ENCODE measurements at places on chromosomes 4 and X.

DNA sequence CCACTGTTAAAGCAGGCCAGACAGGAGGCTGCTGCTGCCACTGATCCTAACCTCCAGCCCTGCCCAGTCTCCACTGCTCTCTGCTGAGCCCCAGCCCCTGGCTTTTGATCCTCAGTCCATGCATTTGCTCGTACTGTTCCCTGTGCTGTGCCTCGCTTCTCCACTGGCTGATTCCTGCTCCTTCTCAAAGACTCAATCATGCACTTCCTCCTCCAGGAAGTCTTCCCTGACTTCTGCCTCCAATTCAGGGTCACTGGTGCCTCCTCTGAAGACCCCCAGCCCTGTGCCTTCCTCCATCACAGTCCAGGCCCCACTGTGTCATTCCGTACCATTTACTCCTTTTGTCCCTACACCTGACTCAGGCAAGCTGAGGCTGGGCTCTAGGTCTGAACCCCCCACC is 230.6 kb upstream of the PSAPL1 start:
- DNase-seq = no peak

DNA sequence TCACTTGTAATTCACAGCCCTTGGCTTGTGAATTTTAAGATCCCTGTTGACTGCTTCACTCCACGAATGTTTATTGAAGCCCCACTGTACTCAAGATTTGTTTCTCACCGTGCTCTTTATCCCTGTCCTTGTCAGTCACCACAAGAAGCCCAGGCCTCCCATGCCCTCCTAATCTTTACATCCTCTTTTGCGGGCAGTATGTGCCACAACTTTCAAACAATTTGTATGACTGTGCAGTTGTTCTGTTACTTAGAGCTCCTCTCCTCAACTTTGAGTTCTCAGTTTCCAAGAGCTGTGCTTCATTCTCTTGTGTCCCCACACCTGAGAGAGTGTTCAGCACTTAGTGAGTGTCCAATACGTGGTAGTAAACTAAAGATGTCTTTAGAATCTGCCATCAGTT is 467.7 kb downstream of the NKX6-1 start:
- no peak for DNase-seq

DNA sequence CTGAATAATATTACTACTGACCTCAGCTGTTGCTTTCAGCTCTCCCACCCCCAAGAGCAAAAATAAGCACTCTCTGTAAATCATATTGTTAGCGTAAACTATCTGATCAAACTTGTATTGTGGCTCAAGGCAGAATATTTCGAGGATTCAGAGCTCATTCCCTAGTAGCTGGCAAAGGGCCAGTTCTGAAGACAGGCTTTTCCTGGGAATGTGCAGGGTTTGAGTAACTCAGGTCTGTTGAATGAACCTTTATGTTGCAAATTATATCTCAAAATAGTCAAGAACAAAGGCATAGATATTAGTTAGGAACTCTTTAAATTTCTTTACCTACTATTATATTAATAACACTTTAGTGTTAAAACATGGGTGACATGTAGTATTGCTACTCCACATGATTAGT is 454.9 kb downstream of the CCSER1 start:
- no peak for DNase-seq

DNA sequence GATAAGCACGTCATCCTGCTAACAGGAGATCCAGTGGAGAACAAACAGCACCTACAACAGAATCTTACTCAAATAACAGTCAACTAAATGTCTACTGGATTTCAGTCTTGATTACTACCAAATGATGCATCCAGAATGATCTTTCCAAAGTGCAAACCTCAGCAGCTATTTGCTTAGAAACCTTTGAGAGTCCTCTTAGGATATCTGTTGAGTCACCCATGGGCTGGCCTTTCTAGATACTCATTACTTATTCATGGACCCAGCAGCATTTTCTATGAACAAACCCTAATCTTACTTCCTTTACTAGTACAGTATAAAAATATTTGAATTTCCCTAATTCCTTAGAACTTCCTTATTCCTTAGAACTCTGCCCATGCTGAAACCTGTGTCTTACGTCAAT is 118.5 kb upstream of the PABPC4L start:
- DNase-seq = no peak

DNA sequence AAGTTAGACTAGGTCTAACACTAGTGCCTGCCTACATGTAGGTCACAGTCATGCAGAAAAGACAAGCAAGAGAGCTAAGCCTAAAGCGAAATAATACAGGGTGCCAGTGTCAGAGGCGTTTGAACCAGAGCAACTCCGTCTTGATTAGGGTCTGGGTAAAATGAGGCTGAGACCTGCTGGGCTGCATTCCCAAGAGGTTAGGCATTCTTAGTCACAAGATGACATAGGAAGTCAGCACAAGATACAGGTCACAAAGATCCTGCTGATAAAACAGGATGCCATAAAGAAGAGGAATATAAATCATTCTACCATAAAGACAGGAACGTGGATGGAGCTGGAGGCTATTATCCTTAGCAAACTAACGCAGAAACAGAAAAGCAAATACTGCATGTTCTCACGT is 120.9 kb downstream of the BEND2 start:
- no peak for DNase-seq

GRCh38 chr4:828641-829271 is 2.8 kb upstream of the CPLX1 start:
- DNase-seq = peak; percentile 30

DNA sequence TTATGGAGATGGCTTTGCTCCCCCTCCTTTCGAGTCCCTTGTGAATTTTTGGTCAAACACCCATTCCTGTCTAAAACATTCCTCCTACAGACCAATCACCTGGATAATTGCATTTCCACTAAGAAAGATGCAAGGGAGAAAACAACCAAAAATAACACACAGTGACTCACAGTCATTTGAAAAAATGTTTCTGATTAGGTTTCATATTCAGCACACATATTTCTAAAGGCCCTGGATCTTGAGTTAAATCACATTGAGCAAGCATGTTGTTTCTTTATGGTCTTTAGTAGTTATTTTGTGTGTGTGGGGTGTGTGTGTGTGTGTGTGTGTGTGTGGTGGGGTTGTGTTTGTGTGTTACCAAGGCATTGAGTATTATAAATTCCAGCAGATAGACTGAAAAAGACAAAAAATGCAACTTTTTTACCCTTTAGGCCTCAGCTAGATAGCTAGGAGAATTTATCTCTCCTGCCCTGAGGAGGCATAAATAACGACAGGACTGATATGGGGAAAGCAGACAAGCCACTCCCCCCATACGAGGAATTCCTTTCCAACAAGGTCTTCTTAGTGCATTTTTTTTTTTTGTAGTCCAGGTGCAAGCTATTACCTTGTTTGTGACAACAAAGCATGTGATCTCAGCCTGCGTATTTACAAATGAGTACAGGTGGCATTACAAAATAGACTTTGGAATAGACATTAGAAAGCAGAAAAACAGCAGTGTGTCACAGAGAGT is 265.4 kb upstream of the ADGRL3 start:
- DNase-seq = no peak

GRCh38 chrX:7318241-7318640 is 170.3 kb upstream of the PUDP start:
- no peak for DNase-seq

DNA sequence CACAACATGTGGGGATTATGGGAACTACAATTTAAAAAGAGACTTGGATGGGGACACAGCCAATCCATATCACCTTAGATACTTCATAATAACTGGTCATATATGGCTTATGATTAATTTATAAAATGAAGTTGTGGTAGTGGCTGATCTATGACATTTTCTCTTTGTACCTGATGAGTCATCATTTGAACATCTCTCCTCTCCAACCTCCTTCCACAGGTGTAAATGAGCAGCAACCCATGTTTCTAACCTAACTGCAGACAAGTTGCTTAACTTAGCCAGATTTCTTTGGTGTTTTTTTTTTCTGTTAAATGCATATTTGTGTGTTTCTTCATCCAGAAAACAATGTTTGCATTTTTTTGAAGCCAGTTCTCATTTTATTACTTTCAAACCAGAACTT is 42.6 kb downstream of the SPANXA2 start:
- no peak for DNase-seq

DNA sequence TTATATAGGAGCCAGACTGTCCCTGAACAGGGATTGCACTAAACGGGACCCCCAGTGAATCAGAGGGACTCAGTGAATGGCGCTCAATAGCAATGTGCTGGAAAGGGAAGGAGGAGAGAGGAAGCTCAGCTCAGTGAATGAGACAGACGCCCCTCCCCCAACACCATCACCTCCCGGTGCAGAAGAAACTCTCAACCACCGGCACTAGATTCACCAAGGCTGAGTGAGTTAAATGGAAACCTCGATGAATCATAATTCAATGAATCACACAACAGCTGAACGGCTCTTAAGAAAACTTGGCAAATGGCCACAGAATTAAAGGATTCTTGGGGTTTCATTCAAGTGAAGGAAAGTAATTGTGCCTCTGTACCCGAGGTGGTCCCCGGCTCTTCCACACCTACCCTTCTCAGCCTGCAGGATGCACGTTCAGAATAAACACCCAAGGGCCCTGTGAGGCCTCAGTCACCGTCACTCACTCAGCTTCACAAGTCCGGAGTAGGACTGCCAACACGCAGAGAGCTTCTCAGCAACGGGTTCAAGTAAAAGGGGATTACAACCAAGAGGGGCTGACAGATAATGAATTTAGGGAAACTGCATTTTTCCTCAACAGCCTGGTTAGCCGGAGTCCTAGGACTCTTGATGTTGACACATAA is 29.3 kb downstream of the CRMP1 start:
- no peak for DNase-seq

DNA sequence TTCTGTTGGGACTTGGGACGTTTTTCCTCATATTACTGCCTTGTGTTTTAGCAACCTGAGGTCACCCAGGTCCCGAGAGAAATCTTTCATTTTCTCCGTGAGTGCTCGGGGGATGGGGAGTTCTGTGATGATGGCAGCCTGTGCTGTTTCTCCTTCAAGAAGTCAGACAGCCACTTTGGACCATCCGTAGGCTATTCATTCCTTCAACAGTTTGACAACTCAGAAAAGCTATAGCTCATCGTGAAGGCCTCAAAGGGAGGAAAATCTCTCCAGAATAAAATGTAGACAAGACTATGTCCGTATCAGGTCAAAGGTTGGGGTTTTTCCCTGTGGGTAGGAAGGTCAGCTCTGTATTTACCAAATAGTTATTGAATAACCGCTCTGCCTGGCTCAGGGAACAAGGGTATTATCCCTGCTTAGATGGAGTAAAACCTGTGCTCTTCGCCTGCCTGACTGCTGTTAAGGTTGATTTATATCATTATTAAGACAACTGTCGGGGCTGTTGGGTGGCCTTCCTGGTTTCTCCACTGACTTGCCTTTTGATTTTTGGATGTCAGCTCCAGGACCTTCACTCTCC is 36.6 kb downstream of the FAM114A1 start:
- DNase-seq = no peak

DNA sequence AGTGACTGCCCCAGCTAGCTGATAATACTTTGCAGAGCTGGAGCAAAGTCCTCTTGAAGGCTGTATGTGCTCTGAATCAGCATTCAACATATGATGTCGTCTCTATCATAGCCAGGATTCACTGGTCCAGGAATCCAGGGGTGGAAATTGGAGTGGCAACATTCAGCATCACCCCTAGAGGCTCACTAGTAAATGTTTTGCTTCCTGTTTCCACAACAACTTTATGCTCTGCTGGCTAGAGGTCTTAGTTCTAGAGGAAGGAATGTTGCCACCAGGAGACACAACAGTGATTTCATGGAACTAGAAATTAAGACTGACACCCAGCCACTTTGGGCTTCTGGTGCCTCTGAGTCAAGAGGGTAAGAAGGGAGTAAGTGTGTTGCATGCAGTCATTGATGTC is 11.3 kb downstream of the MAGEA1 start:
- DNase-seq = no peak

All from HEK293T (cell line).